ENCODE measurements at places on chromosomes 12 and 14.

- no peak for DNase-seq
- no peak overlapping the region for H3K4me3 ChIP-seq
- H3K4me1 ChIP-seq: no peaks in the 10 kb centered on the region
- H3K27ac ChIP-seq: no peak overlapping the region
- no peaks in the 10 kb centered on the region for H3K36me3 ChIP-seq
Observed at GRCh38 chr12:112751844-112752243, 39.7 kb upstream of the RPH3A start.

- no peak within 1 kb of the TSS for H3K27ac ChIP-seq
- no peaks in the 10 kb centered on the region for H3K4me1 ChIP-seq
- peaks cover 49% of the 10 kb centered on the region for H3K27me3 ChIP-seq
- H3K4me3 ChIP-seq: peak within 1 kb of the TSS; percentile 71
- no peak for DNase-seq
Observed at GRCh38 chr14:74426202-74426582, at the start of gene SYNDIG1L. SYNDIG1L (minus strand) TSS chr14:74426210; CDS start chr14:74409744, 16,466 bp downstream.

DNA sequence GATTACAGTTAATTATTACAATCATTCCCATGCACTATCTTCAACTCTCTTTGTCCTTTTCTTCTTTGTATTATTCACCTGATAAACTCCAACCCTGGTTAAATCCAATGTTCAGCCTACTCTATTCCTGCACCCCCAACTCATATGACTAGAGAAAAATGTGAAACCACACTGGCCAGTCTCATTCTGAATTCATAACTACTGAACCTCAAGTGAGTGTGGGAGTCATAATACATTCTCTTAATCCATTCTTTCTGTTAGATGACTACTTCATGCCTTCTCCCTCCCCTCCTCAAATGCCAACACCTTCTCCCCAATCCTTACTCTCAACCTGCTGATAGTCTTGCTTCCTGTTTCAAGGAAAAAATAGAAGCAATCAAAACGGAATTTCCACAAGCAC, 22.3 kb upstream of the ITPR2 start:
- no peak for DNase-seq
- no peaks in the 10 kb centered on the region for H3K27me3 ChIP-seq
- H3K4me3 ChIP-seq: no peak overlapping the region

- peaks cover 6% of the 10 kb centered on the region for H3K36me3 ChIP-seq
- H3K4me3 ChIP-seq: no peak overlapping the region
- no peak for DNase-seq
Observed at GRCh38 chr14:103899316-103899715, 28.9 kb upstream of the TDRD9 start.

- H3K4me1 ChIP-seq: peaks cover 87% of the 10 kb centered on the region
- H3K36me3 ChIP-seq: peaks cover 7% of the 10 kb centered on the region
- no peak for DNase-seq
- H3K4me3 ChIP-seq: peak overlapping the region; percentile 31
Observed at GRCh38 chr12:120228041-120228290, 27.1 kb upstream of the RPLP0 start.

- no peak overlapping the region for H3K27ac ChIP-seq
- no peak overlapping the region for H3K4me3 ChIP-seq
- H3K27me3 ChIP-seq: peaks cover 8% of the 10 kb centered on the region
- peaks cover 51% of the 10 kb centered on the region for H3K4me1 ChIP-seq
- no peak for DNase-seq
- peaks cover 27% of the 10 kb centered on the region for H3K36me3 ChIP-seq
Observed at GRCh38 chr12:11662369-11662768, 12.9 kb downstream of the ETV6 start.

- H3K27me3 ChIP-seq: peaks cover 3% of the 10 kb centered on the region
- H3K27ac ChIP-seq: peak overlapping the region; percentile 6
- no peak overlapping the region for H3K4me3 ChIP-seq
- no peaks in the 10 kb centered on the region for H3K4me1 ChIP-seq
- DNase-seq: no peak
Observed at GRCh38 chr14:35855876-35856481, 29.8 kb downstream of the BRMS1L start.

DNA sequence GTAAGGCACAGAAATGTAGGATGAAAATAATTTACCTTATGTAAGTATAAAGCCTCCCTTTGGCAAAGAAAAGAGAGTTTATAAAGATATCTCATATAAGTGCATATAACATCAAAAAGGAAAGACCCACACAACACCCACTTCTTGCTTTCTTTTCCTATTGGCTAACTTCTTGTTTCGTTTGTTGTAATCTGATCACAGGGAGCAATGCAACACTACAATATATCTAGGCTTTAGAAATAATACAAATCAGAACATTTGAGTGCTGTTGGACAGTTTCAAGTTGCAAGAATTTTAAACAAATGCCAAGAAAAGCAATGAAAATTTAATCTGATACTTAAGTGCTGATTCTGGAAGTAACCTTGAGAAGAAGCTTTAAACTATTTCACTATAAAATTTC, 1.3 kb downstream of the FGD6 start:
- no peak for DNase-seq
- H3K36me3 ChIP-seq: peaks cover 19% of the 10 kb centered on the region
- no peak overlapping the region for H3K27ac ChIP-seq
- no peaks in the 10 kb centered on the region for H3K27me3 ChIP-seq

DNA sequence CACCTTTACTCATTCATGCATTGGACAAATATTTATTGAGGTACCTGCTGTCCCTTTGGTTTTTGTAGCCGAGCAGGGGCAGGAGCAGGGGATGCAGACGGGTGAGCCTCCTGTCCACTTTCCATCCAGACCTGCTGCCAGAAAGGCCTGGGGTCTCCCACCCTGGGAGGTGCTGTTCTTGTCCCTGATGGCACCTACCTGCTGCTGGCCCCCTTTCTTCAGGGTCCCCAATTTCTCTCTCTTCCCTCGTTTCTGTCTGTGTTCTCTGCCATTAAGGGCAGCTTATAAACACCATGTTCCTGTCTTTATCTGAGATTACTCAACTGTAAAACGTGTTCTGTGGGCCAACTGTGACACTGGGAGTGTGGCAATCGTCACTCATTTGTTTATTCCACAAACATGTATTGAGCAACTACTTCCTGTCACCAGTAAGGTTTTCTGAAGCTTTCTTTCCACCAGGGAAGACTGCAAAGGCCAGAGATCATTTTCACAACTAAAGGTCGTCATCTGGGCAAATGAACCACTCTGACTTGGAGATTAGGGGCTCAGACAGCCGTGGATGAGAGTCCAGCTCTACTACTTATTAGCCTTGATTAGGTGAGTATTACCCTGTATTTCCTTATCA, at the start of gene HAL:
TSS of gene HAL (minus strand) at position 311 of the 625 bp plus-strand sequence. CDS start 434 bp downstream, outside the sequence.
- H3K4me1 ChIP-seq: peaks cover 11% of the 10 kb centered on the region
- peaks cover 5% of the 10 kb centered on the region for H3K36me3 ChIP-seq
- H3K27ac ChIP-seq: no peak within 1 kb of the TSS
- DNase-seq: no peak
- no peak within 1 kb of the TSS for H3K4me3 ChIP-seq

GRCh38 chr14:100140452-100141078, 18.9 kb downstream of the DEGS2 start:
- peak; percentile 63 for DNase-seq
- H3K27me3 ChIP-seq: no peaks in the 10 kb centered on the region
- H3K27ac ChIP-seq: peak overlapping the region; percentile 32
- H3K36me3 ChIP-seq: peaks cover 11% of the 10 kb centered on the region
- peaks cover 18% of the 10 kb centered on the region for H3K4me1 ChIP-seq

- no peak for DNase-seq
- peaks cover 4% of the 10 kb centered on the region for H3K27me3 ChIP-seq
- peaks cover 10% of the 10 kb centered on the region for H3K36me3 ChIP-seq
- H3K4me1 ChIP-seq: peaks cover 37% of the 10 kb centered on the region
Observed at GRCh38 chr12:68334132-68334531, 2.0 kb upstream of the MDM1 start.

- H3K36me3 ChIP-seq: peaks cover 5% of the 10 kb centered on the region
- H3K4me3 ChIP-seq: no peak overlapping the region
- H3K4me1 ChIP-seq: no peaks in the 10 kb centered on the region
- no peak overlapping the region for H3K27ac ChIP-seq
- H3K27me3 ChIP-seq: no peaks in the 10 kb centered on the region
- DNase-seq: no peak
Observed at GRCh38 chr12:23528316-23528715, 421.2 kb downstream of the SOX5 start.

- H3K27ac ChIP-seq: no peak overlapping the region
- H3K36me3 ChIP-seq: no peaks in the 10 kb centered on the region
- no peak for DNase-seq
Observed at GRCh38 chr12:4378772-4379171, 740 bp downstream of the FGF23 start.

DNA sequence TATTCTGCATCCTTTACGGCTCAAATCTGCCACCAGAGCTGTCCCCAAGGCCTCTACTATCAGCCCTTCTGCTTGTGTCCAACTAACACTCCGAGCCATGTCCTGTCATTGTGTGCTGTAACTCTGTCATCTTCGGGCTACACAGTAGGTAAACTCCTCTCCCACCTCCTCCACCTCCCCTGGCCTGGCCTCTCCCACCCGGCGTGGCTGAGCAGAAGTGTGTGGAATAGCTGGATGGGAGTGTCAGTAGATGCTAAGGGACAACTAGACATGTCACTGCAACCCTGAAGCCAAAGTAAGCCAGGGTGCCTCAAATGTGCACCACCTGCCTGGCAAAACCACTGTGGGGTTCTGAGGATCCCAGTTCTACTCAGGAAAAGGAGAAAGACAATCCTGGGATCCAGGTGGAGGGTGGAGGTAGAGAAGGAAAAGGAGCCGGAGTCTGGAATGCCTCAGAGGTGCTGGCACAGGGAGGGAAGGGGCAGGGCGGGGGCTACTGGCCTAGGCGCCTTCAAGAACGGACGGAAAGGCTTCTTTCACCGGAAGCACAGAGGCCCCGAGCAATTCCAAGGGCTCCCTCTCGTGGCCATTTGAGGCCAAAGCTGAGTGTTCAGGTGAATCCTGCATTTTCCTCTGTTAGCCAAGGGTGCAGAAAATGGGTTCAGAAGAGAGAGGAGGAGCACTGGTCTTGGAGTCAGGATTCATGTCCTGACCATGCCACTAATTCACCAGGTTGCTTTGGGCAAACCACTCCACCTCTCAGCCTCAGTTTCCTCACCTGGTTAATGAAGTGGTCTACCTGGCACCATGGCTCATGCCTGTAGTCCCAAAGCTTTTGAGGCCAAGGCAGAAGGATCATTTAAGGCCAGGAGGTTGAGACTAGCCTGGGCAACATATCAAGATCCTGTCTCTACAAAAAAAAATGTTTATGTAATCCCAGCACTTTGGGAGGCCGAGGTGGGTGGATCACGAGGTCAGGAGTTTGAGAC, 20.5 kb upstream of the FAM181A start:
- H3K27ac ChIP-seq: no peak overlapping the region
- H3K4me1 ChIP-seq: peaks cover 19% of the 10 kb centered on the region

DNA sequence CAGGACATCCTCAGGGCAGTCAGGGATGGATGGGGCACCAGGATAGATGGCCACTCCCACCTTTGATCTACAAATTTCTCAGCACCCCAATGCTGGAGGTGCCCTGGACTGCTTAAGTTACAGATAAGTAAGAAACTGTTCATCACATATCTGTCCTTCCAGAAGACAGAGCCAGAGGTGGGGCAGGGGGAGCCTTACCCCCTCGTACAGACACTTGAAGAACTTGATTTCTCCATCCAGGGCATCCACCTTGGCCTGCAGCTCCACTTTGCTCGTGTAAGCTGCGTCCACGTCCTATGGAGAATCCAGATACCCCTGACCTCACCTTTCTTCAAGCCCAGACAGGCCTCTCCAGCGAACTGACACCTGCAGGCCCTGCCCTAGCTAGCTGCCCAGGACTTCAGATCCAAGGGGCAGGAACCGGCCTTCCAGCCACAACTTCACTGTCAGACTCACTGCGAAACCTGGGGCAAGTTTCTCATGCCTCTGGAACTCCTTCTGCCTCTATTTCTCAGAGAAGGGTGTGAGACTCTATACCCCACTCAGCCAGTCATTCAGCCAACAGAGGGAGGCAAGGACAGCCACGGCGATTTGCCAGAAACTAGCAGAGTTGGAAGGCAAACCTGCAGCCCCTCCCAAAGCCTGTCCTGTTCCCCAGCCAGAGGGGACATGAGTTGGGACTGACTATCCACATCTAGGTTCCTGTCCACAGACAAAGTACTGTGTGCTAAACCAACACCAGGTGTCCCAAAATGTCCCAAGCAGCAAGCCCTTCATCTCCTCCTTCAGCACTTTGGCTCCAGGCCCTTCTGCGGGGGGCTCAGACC, 3.8 kb downstream of the KRT73 start:
- H3K4me1 ChIP-seq: no peaks in the 10 kb centered on the region
- no peak overlapping the region for H3K27ac ChIP-seq
- no peaks in the 10 kb centered on the region for H3K36me3 ChIP-seq
- H3K4me3 ChIP-seq: no peak overlapping the region
- peaks cover 21% of the 10 kb centered on the region for H3K27me3 ChIP-seq
- no peak for DNase-seq

GRCh38 chr12:49866859-49867569, 24.1 kb upstream of the BCDIN3D start:
- peaks cover 56% of the 10 kb centered on the region for H3K4me1 ChIP-seq
- H3K27me3 ChIP-seq: peaks cover 22% of the 10 kb centered on the region
- peak; percentile 87 for DNase-seq
- H3K4me3 ChIP-seq: no peak overlapping the region
